ENCODE measurements at places on chromosomes 13 and 19.

- no peak for DNase-seq
Observed at GRCh38 chr19:35937345-35938281, 1.4 kb downstream of the LRFN3 start.

GRCh38 chr19:32091241-32091640, 254.2 kb upstream of the ZNF507 start:
- DNase-seq: no peak

GRCh38 chr19:14554382-14554812, 17.5 kb downstream of the NDUFB7 start:
- no peak for DNase-seq

GRCh38 chr13:86932776-86933334, 738.3 kb upstream of the SLITRK5 start:
- DNase-seq: no peak

DNA sequence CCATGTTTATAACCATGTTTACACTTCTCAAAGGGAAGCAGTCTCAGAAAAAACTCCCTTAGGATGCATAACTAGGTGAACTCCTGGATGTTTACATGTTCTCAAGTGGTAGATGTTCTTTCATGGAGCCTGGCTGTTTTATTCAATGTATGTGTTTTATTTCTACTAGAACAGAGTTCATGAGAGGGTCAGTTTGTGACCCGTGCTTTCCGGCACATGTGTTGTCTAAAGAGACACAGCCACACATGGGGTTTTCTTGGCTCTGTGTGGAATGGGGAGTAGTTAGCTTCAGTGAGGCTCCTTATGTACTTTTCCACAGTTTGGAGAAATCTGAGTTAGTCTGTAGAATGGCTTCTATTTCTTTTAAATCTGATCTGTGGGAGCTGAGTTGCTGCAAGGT, 60.9 kb downstream of the ATP8A2 start:
- no peak for DNase-seq

GRCh38 chr13:41085961-41086585, 24.8 kb downstream of the WBP4 start:
- no peak for DNase-seq

DNA sequence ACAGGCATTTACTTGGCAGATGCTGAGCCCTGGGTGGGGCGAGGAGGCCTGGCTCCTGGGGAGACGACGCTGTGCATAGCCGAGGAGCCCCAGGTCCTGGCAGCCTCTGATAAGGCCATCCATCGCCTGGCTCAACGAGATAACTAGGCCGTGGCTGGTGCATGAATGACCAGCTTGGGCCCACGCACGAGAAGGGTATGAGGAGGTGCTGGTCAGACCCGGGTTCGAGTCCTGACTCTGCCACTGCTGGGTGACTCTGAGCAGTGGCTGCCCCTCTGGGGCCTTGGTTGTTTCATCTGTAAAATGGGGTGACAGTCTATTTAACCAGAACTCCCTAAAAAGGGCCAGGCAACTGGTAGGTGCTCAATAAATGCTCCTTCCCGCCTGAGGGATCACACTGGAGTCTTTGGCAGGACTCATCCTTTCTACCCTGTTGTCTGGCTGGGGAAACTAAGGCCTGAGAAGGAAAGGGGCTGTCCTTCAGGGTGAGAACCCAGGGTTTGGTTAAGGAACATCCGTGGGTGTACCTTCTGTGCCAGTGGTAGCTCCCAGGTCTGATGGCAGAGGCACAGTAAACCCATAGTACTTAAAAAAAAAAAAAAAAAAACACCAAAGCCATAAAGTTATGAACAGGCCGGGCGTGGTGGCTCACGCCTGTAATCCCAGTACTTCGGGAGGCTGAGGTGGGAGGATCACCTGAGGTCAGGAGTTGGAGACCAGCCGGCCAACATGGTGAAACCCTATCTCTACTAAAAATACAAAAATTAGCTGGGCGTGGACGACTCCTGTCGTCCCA, 8.1 kb upstream of the ARRDC2 start:
- no peak for DNase-seq

DNA sequence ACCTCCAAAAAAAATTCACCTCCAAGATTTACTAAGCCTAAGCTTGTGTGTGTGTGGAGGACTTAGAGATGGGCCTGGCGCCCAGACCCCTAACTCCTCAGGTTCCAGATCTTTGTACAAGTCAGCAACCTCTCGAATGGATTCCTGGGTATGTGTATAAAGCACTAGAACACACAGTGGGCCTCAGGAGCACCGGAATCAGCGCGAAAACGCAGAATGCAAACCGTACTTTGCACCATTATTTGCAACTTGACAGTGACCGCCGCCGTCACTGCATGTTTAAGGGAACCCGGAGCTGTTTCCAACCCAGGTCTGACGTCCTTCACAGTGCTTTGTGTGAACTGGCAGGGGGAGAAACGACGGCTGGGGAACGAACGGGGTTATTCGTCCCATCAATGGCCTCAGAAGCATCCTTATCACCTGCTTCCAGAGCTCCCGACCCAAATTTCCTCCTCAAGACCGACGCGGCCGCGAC, 688 bp downstream of the ZNF606 start:
- DNase-seq: no peak

DNA sequence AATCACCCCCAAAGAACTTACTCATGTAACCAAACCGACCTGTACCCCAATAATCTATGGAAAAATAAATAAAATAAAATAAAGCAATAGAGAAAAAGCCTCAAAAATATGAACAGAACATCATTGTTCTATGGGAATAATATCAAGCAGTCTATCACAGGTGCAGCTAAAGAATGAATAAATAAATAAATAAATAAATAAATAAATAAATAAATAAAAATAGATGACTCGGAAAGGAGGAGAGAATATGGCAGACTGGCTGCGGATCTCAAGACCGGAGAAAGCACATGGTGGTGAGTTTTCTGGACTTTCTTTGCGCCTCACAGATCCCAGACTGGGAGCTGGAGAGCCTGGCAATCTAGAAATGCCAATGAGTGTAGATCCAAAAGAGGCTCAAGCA, 22.4 kb upstream of the CEACAM20 start:
- DNase-seq: no peak

GRCh38 chr19:52492201-52492993, 35.1 kb upstream of the ZNF808 start:
- no peak for DNase-seq

DNA sequence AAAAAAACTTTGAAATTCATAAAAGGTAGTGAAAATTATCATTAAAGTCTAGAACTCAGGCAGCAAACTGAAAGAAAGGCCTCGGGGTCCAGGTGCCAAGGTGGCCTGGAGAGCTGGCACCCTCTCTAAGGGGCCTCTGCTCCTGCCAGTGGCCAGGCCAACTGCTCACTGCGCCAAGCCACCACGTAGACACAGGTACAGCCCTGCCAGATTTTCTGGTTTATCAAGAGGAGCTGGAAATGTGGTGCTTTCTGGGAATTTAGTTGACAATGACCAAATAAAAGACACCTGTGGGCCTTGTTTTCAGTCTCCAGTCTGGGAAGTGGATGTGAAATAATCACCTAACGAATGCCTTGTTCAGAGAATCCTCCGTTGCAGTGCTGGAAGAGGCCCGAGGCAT, 22.8 kb downstream of the ZNF574 start:
- DNase-seq: no peak
